ENCODE measurements at places on chromosomes 2 and 18. TPM values are rescaled to one million over a fixed set of nuclear protein-coding genes. Genes with fewer than 3 reads are reported as not detected.

TTN gene
- total RNA-seq = under 0.01 TPM

VSNL1 gene
- total RNA-seq = 0.36 TPM

CNTNAP5 gene
- total RNA-seq = not detected

DNA sequence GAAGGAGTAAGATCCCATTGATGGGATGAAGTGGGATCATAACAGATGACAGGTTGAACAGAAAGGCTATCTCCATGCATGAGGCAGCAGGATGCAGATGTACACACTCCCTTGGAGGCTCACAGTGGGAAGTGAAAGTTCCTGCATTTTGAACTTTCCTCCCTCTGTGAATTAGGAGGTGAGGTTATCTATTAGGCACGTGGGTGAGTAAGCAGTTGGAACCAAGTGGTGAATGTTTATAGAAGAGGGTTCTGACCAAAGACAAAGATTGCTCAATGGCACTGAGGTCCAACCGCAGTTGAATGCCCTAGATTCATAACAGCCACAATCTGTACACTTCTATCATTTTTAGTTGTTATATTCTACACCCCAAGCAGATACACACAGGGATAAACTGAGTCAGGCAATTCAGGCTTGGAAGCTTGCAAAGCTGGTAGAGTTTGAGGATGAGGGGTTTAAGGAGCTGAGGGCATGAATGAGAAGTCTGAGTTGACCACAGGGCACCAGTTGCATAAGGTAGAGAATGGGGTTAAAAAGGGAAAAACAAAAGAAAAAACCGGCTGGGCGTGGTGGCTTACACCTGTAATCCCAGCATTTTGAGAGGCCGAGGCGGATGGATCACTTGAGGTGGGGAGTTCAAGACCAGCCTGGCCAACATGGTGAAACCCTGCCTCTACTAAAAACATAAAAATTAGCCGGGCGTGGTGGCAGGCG is 7.1 kb upstream of the KCMF1 start:
- DNase-seq = no peak

- DNase-seq = no peak
Measured at GRCh38 chr2:108267101-108267500, 21.6 kb upstream of the SULT1C2 start.

- DNase-seq = peak; percentile 37
Measured at GRCh38 chr2:44245083-44245861, 30.0 kb upstream of the SLC3A1 start.

MYO5B gene
- 0.36 TPM for total RNA-seq

DNA sequence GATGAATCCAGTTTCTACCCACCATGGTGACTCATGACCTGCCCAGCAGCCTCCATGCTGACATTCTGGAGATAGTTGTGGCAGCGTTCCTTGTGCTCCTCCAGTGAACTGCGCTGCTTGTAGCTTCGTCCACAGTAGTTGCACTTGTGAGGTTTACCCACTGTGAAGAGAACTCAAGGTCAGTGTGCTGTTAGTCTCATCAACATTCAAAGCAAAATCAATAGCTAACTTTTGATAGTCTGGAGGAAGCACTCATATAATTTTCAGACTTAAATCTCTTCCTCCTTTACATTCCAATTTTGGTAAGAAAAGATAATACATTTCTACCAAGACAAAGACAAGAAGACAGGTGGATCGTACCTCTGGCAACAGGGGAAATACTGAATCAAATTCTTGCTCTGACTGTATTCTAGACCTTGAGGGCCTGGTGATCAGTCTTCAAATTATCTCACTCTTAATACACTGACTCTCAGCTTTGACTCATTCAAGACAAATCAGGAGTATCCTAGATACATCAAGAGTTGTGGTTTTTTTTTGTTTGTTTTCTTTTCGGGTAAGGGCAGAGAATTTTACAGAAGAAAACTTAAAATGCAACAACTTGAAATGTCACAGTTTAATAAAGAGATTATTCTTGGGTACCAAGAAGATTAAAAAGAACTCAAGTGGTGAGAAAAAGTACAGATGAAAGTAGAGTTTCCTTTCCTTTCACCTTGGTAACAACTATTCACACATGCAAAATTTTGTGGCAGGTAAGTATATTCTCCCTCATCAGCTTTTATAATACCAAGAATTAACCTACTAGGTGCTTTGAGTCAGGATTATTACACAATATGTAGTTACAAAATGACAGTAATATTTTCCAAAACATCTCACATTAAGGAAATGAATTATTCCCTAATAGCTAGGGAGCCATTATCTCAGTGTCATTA is 129.2 kb downstream of the IKZF2 start:
- DNase-seq = peak; percentile 77

PKDCC gene
- 4.0 TPM for total RNA-seq

Measured in osteoblast (primary cell).